Astrocyte of the spinal cord (primary cell): ENCODE measurements at places on chromosomes 2 and 18.

DNA sequence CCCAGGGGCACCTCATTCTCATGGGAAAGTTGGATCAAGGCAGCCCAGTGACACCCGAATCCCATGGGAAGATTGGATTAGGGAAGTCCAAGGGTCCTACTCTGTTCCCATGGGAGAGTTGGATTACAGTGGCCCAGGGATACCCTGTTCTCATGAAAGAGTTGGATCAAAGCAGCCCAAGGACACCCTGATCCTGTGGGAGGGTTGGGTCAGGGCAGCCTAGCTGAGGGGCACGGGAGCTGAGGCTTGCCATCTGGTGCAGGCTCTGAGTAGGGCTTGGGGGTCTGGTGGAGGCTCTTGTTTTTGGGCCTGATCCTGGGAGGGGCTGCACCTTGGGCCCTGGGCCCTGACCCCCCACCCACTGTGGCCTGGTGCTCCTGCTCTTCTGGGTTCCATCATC lies 87.1 kb downstream of the ACKR3 start:
- DNase-seq: no peak

DNA sequence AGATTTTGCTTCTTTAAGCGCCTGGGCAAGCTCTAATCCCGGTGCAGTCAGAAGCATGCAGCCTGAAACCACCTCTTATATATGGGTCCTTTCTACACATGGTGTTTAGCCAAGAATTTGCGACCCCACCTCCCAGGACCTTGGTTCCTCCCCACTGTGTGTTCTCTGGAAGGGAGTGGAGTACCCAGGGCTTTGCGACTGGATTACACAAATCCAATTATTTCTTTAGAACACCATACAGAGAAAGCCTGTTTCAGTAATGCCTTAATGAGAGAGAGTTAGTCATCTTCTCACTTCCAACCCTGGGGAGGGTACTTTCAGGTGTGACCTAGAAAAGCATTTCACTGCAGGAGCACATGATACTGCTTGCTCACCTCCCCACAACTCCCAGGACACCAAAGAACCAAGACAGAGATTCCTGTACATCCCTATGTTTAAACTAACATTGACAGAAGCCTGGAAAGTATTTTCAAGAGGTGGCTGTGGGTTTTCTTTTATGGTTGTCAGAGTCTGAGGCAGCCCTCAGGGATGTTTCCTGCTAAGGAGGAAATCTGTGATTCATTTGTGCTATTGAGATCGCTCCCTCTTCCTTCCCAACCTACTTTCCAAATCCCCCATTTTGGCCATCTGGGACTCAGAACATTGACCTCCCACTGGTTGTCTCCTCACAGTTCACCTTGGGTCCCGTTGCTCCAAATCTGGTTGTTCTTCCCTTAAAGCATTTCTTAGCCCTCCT lies at the start of gene CAPN14:
TSS of gene CAPN14 (minus strand) at position 51 of the 736 bp plus-strand sequence. CDS start 12,068 bp downstream, outside the sequence.
- no peak for DNase-seq

DNA sequence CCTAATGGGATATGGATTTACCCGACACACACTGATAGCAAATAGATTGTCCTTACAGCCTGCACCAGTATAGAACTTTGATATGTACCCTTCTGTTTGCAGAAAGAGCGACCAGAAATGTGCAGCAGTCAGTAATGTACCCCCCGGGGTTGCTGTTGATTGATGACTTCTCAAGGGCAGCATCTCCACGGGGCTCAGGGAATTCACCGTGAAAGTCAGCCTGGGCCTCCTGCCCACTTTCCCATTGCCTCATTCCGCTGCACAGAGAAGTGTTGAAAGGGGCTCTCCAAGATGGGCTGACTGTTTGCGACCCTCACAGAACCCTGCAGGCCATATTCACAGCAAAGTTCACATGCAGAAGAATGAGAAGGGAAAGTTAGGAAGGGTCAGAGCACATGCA lies 241.3 kb downstream of the PRKCE start:
- DNase-seq: peak; percentile 60

GRCh38 chr2:77807531-77808215 lies 285.5 kb upstream of the LRRTM4 start:
- no peak for DNase-seq

DNA sequence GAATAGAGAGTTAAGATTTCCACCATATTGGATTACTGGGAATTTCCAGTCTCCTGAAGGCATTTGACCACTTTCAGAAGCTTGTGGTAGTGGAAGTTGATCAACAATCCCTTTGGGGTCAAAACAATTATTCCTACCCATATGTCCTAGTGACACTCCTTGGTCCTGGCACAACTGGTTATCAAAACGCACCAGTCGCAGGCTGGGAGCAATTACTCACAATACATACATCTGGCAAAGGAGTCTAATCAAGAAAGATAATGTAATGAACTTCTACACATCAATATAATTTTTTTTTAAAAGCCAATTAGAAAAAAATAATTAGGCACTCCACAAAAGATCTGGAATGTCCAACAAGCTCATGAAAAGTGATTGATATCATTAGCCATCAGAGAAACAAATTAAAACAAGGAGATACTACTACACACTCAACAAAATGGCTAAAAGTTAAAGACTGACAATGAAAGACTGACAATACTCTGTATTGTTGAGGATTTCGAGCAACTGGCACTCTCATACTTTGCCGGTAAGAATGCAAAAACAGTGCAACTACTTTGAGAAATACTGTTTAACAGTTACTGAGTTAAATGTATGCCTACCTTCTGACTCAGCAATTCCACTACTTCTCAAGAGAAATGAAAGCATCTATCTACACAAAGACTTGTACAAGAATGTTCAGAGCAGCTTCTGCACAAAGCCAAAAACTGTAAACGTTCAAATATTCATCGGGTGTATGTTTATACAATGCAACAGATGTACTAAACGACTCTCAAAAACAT lies 2.0 kb downstream of the INO80C start:
- peak; percentile 45 for DNase-seq

DNA sequence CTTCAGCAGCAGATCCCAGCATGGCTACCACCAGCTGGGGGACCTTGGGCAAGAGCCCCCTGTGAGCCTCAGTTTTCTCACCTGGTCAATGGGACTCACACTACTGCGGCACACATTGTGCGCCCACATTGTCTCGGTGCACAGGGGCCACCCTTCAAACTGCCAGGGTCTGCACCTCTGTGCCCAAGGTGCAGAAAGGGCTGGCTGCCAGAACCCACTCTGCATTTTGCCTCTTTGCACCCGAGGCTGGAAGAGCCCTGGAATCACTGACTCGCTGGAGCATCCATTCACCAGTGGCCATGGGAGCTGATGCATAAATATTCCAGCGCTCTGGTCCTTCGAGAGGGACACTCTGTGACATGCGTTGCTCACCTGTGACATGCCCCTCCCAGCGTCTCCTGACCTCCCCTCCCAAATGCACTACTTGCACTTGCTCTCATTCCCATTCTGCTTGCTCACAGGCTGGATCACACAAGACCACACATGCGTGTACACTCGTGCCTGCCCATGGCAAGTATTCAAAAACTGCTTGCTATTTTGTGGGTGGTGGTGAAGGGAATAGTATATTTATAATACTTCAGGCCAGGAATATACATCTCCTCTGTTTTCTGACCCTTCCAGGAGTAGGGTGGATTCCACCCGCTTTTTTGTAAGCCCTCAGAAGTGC lies 18.8 kb upstream of the C1QL2 start:
- no peak for DNase-seq

GRCh38 chr2:10520154-10520553 lies 72.0 kb upstream of the ODC1 start:
- no peak for DNase-seq
